Activated naive CD4-positive, alpha-beta T cell treated with anti-CD3 and anti-CD28 coated beads, Interleukin-2, amount 50 U/mL, for 72 hours (primary cell): ENCODE measurements at places on chromosomes 2 and 18. TPM values are rescaled to one million over a fixed set of nuclear protein-coding genes. Genes with fewer than 3 reads are reported as not detected.

Gene MTERF4
- 37.8 TPM for total RNA-seq

Gene PKDCC
- total RNA-seq: not detected

Gene DSG4
- not detected for total RNA-seq

Gene CEBPZ
- total RNA-seq: 79.1 TPM

Gene LTBP1
- total RNA-seq: 0.41 TPM

Gene MAP2
- total RNA-seq: 0.33 TPM

Gene SPP2
- total RNA-seq: not detected

Gene NEU2
- total RNA-seq: not detected

Gene RGPD4
- total RNA-seq: 0.16 TPM

Gene EPC2
- 29.0 TPM for total RNA-seq

Gene SH3YL1
- 16.5 TPM for total RNA-seq

Gene TMEM247
- total RNA-seq: not detected

Gene BMPR2
- 5.1 TPM for total RNA-seq

Gene C2orf81
- total RNA-seq: 2.1 TPM

Gene ABCA12
- total RNA-seq: not detected

Gene WDR75
- total RNA-seq: 80.1 TPM

Gene ICOS
- total RNA-seq: 54.4 TPM

Gene RNF152
- 0.59 TPM for total RNA-seq

Gene CPSF3
- total RNA-seq: 63.3 TPM

Gene GPBAR1
- total RNA-seq: 0.46 TPM

Gene TUBA3E
- total RNA-seq: not detected

Gene KCNG2
- total RNA-seq: not detected

Gene HOXD4
- not detected for total RNA-seq

Gene CAPN14
- 1.2 TPM for total RNA-seq

Gene STARD6
- not detected for total RNA-seq

Gene EIF2AK3
- 15.0 TPM for total RNA-seq

Gene KRTCAP3
- total RNA-seq: 7.9 TPM

Gene RUFY4
- total RNA-seq: 5.1 TPM

Gene CHRND
- total RNA-seq: not detected

Gene SH3RF3
- 1.0 TPM for total RNA-seq

Gene IL36A
- total RNA-seq: not detected

Gene CCDC148
- total RNA-seq: 0.08 TPM

Gene ZBTB14
- total RNA-seq: 18.4 TPM

Gene CCDC74B
- 2.8 TPM for total RNA-seq

Gene IFIH1
- total RNA-seq: 39.1 TPM

Gene TMEM163
- not detected for total RNA-seq

Gene LONRF2
- total RNA-seq: not detected

Gene ALPI
- total RNA-seq: not detected

Gene CXCR1
- not detected for total RNA-seq

Gene STPG4
- not detected for total RNA-seq

Gene MRO
- not detected for total RNA-seq

Gene TXNL4A
- 142 TPM for total RNA-seq

Gene CXCR4
- total RNA-seq: 196 TPM

Gene G6PC2
- total RNA-seq: not detected
